ENCODE measurements at places on chromosomes 6 and 20.

- no peak for DNase-seq
These were observed 653.4 kb upstream of the MARCKS start for GRCh38 chr6:113203715-113204110.

DNA sequence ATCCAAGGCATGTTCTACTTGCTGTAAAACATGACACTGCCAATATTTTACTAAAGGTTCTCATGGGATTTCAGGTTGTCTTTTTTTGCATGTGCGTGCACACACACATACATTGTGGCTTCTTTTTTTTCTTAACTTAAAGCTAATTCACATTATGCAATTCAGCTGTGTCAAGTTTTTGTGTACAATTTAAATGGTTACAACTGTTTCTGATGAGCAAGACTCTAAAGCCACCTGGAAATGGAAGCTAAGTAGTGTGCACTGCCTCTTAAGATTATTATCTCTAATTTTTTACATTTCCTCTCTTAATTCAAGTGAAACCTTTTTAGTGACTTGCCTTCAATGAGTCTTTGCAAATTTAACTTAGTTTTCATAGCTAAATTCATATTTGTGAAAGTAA, 75.3 kb downstream of the TULP4 start:
- no peak for DNase-seq

- DNase-seq, result no peak
These were observed 14.7 kb upstream of the RCAN2 start for GRCh38 chr6:46505693-46506512.

DNA sequence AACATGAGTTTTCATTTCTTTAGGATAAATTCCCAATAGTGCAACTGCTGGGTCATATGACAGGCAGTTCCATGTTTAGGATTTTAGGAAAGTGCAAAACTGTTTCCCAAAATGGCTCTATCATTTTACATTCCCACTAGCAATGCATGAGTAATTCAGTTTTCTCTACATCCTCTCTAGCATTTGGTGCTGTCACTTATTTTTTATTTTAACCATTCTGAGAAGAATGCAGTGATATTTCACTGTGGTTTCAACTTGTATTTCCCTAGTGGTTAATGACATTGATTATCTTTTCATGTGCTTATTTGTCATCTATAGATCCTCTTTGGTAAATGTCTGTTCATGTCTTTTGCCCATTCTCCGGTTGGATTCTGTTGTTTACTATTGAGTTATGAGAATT, 82.7 kb downstream of the PHIP start:
- DNase-seq, result no peak

- no peak for DNase-seq
These were observed at the start of gene MAPK13 for GRCh38 chr6:36129941-36130666. TSS of gene MAPK13 (plus strand) at chr6:36130513. CDS start at chr6:36130583, 70 bp downstream.

DNA sequence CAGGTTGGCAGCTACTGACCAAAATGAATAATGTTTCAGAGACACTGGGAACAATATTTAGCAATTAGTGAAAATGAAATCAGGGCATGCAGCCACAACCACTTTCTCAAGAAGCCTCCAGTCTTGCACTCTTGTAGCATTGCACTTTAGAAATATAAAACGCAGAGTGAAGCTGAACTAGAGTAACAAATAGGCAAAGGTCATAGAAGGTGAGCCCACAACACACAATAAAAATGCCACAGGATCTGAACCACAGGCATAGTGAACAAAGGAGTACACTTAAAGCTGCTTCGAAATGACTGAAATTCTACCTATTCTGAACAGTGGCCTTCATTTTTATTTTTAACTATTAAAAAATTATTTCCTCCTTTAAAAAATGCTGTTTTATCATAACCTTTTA, 25.0 kb downstream of the DDO start:
- no peak for DNase-seq

DNA sequence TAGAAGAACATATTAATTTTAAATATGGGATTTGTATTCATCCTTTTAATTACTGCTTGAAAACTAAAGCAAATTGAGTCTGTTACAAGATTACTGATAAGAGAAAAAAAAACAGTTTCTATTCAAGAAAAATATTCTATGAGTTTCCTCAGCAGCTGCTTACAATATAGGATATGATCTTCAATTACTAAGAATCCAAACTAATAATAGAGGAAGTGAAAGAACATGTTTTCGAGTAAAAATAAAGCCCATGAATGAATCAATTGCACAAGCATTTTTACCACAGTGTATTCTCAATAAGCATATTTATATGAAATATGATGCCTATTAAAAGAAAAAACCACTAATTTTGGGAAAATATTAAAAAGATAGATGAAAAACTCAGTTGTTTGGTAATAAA, 63.4 kb downstream of the AHI1 start:
- DNase-seq, result peak; percentile 22

- no peak for DNase-seq
These were observed 1.0 kb downstream of the SLC32A1 start for GRCh38 chr20:38725148-38725901.

- no peak for DNase-seq
These were observed 33.7 kb downstream of the ROS1 start for GRCh38 chr6:117391874-117392583.

GRCh38 chr6:63295553-63296194, 24.1 kb downstream of the LGSN start:
- DNase-seq, result no peak

DNA sequence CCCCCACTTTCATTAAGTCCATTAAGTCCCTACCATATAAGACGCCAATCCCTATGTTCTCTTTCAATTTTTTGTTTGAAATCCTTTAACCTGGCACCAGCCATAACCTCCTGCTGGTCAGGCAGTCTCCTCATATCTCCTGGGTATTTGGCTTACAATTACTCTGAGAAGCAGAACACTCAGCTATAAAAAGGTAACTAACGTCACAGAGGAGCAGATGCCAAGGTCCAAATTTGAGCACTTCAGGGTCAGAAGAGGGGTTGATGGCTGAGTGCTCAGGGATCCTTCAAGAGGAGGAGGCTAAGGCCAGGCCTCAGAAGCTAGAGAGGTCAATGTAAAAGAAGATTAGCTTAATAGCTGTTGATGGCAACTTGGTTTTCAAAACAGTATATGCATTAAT, 22.3 kb upstream of the RCAN2 start:
- DNase-seq, result no peak

- no peak for DNase-seq
These were observed 67.3 kb downstream of the LY86 start for GRCh38 chr6:6655805-6656251.

GRCh38 chr6:35489995-35490791, 6.7 kb downstream of the TEAD3 start:
- no peak for DNase-seq

- no peak for DNase-seq
These were observed 133.4 kb downstream of the MYB start for GRCh38 chr6:135314543-135314942.

DNA sequence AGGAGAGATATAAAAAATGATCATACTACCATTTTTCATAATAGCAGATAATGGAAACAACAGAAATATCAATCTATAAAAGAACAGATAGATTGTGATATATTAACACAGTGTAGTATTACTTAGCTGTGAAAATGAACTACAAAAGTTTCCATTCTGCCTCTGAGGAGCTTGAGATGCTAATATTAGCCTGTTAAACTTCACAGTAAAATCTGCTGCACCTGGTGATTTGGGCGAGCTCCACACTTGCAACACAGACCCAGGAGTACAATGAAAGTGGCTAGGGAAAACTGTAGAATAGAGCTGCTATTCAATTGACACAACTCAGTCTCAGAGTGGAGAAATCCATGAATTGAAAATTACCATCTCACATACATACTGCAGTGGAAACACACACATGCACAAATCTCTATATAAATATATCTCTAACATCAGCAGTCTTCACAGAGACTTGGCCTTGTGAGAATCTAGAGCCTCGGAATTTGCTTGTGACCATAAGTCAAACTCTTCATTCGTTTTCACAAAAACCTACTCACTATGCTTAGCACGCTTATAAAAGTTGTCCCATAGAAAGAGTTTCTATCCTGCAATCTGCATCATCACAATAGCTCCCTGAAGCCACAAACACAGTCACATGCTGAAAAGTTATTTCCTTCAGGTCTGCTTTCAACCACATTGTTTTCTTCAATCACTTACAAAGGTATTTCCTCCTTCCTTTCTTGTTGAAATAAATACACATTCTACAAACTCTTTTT, 133.0 kb downstream of the PAK5 start:
- no peak for DNase-seq

- DNase-seq, result no peak
These were observed 136.5 kb downstream of the DOK5 start for GRCh38 chr20:54611708-54612412.

- no peak for DNase-seq
These were observed 34.6 kb downstream of the JAG1 start for GRCh38 chr20:10639077-10639736.

DNA sequence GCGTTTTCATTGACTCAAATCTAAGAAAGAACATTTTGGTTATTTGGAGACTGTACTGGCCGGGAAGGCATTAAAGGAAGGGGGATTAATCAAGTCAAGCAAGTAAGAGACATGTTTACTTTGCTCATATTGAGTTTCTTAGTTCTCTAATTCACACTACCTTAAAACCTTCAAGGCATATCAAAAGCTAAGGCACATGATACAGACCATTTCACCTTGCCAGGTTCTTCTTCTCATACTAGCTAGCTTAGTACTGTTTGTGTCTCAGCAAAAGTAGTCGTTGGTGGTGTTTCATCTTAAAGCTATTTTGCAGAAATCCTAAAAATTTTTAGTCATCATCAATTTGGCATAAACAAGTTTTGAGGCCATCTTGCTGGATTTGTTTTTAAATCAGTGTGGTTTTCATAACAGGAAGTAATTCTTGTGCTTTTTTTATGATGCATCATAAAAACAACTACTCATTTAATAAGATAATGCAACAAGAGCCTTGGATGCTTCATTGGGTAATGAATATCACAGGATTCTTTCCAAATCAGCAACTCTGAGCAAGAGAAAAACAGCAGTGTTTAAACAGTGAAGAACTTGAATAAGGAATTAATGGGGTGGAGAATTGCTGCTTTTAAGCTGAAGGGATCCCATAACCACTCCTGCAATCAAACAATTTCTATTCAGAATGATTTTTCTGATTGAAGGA, 425.3 kb downstream of the EPM2A start:
- DNase-seq, result no peak

GRCh38 chr6:42498473-42499128, 46.9 kb upstream of the TRERF1 start:
- DNase-seq, result no peak
